PC-9 (cell line): ENCODE measurements at places on chromosomes 16 and 17. TPM values are rescaled to one million over a fixed set of nuclear protein-coding genes. Genes with fewer than 3 reads are reported as not detected.
A peak's percentile ranks its signal among the peaks of the same experiment; 100 is the strongest.

- peak; percentile 78 for DNase-seq
Measured at GRCh38 chr17:76384222-76384986, at the start of gene SPHK1. Gene SPHK1, plus strand, starts transcription at chr17:76384609. Its CDS starts 1,036 bp downstream, at chr17:76385645.

PRRT2 gene
- 4.9 and 6.3 TPM in 2 replicates for total RNA-seq

- no peak for DNase-seq
Measured at GRCh38 chr17:57811638-57812280, 38.1 kb downstream of the MRPS23 start.

LGALS9C gene
- 1.8 and 1.9 TPM in 2 replicates for total RNA-seq

GRCh38 chr16:86198206-86199118 is 299.5 kb downstream of the IRF8 start:
- no peak for DNase-seq

GRCh38 chr16:87487361-87487924 is 5.4 kb downstream of the ZCCHC14 start:
- peak; percentile 8 for DNase-seq

MPRIP gene
- 411 and 443 TPM in 2 replicates for total RNA-seq
